ENCODE measurements at places on chromosomes 7 and 10.

GRCh38 chr10:71554671-71555070 lies 158.0 kb downstream of the CDH23 start:
- no peak for DNase-seq

GRCh38 chr10:76504823-76505222 lies 1073.4 kb downstream of the LRMDA start:
- DNase-seq: no peak

DNA sequence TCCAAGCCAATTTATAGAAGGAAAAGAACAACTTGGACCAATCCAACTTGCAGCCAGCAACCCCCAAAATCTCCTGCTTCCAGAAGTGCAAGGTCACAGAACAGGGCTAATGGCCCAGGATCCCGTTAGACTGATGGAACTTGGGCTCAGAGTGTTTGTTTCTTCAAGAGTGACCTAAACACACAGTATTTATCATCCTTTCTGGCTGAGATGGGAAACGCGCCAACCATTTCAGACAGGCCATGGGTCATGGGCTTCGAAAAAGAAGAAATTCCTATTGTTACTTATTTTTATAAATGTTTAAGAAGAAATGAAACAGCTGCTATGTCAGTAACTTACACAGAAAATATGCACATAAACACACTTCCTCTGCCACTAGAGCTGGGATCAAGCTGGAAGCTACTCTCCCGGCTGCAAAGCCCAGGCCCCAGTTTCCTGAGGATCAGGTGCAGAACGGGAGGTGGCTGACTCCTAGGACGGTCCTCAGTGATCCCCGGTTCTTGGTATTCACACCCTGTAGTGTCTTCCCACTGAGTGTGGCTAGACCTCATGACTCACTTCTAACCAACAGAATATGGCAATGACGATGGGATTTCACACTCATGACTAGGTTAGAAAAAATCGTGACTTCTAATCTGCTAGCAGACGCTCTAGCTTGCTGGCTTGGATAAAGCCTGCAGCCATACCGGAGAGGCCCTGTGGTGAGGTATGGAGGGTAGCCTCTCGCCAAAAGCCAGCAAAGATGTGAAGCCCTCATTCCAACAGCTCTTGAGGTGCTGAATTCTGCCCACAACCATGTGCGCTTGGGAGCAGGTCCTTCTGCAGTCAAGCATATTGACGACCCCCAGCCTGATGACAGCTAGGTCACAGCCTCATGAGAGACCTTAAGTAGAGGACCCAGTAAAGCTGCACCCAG lies 60.2 kb downstream of the CHST15 start:
- DNase-seq: no peak

DNA sequence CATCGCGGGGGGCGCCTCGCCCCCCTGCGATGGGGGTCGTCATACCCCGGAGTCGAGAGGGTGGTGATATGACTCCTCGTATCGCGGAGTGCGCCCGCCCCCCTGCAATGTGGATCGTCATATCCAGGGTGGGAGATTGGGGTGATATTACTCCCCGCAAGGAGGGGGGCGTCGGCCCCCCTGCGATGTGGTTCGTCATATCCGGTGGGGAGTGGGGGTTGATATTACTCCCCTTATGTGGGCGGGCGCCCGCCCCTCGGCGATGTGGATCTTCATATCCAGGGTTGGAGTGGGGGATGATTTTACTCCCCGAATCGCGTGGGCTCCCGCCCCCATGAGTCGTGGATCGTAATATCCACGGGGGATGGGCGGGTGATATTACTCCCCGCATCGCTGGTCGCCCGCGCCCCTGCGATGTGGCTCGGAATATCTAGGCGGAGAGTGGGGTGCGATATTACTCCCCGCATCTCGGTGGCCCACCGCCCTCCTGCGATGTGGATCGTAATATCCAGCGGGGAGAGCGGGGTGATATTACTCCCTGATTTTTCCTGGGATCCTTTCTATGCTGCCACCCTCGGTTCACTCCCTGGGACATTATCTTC lies 36.9 kb downstream of the MEIG1 start:
- no peak for DNase-seq

GRCh38 chr10:111127081-111127848 lies 50.4 kb downstream of the ADRA2A start:
- no peak for DNase-seq

- no peak for DNase-seq
Observed at GRCh38 chr7:7104971-7105370, 77.4 kb upstream of the C1GALT1 start.

DNA sequence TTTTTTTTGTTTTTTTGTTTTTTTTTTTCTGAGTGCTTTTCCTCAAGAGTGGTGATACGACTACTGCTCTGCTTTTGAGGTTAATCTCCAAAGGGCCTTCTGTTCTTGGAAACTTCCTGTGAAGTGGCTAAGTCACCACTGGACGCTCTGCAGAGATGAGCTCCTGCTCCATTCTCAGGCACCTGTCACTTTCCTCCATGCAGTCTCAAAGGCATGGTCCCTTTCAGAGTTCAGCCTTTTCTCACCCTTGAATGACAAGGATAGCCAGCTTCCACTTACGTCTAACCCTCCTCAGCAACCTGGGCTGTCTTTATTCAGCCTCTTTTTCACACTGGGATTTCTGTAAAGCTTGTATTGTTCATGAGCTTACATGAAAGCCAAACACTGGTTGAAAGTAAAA lies 65.8 kb downstream of the BMPER start:
- DNase-seq: no peak

DNA sequence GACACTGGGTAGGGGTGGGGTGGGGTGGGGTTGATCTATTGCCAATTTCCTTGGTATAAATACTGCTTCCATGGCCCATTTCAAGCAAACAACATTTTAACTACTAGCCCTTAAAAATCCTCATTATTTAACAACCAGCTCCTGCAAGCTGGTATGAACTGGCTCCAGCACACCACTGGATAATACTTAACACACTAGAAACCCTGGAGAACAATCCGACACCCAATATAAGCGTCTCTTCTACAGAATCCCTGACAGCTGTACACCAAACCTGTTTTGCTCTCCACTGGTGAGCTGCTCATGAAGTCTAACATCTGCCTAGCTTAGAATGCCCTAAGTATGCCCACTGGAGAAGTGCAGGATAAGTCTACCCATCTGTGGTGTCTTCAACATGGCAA lies 116.8 kb downstream of the HIPK2 start:
- no peak for DNase-seq

- no peak for DNase-seq
Observed at GRCh38 chr7:20030915-20031362, 186.2 kb downstream of the MACC1 start.

GRCh38 chr7:102236592-102237287 lies 49.9 kb upstream of the SH2B2 start:
- peak; percentile 8 for DNase-seq

DNA sequence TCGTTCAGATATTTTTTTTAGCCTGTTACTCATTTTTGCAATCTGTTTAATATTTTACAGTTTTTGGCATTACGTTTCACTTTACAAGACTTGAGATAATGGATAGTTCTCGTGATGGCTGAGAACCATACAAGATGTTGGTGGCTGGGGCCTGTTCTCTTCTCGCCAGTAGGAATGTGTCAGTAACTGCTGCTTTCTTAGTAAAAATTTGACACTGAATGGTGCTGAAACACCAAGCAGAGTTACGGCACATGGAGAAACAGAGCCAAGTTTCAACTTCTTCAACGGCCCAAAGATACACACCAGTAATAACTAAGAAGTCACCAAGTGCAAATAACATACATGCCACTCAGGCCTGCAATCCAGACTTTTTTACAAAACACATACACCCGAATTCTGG lies 130.4 kb downstream of the NRP1 start:
- no peak for DNase-seq

- no peak for DNase-seq
Observed at GRCh38 chr7:120054376-120055100, 218.4 kb upstream of the KCND2 start.

DNA sequence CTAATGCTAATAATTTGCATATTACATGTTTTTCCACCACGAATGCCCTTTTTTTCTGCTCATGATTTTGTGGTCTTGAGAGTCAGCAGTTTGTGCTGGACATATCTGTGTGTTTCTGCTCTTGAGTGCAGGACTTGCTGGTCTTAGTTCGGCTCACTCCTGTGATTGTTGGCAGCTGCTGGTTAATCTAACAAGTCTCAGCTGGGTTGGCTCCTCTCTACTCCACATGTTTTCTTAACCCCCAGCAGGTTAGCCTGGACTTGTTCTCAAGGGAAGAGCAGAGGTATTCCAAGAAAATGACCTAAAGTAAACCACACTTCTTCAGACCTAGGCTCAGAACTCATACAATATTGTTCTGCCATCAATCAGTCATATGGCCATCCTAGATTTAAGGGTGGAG lies 1238.9 kb downstream of the XPNPEP1 start:
- DNase-seq: no peak

DNA sequence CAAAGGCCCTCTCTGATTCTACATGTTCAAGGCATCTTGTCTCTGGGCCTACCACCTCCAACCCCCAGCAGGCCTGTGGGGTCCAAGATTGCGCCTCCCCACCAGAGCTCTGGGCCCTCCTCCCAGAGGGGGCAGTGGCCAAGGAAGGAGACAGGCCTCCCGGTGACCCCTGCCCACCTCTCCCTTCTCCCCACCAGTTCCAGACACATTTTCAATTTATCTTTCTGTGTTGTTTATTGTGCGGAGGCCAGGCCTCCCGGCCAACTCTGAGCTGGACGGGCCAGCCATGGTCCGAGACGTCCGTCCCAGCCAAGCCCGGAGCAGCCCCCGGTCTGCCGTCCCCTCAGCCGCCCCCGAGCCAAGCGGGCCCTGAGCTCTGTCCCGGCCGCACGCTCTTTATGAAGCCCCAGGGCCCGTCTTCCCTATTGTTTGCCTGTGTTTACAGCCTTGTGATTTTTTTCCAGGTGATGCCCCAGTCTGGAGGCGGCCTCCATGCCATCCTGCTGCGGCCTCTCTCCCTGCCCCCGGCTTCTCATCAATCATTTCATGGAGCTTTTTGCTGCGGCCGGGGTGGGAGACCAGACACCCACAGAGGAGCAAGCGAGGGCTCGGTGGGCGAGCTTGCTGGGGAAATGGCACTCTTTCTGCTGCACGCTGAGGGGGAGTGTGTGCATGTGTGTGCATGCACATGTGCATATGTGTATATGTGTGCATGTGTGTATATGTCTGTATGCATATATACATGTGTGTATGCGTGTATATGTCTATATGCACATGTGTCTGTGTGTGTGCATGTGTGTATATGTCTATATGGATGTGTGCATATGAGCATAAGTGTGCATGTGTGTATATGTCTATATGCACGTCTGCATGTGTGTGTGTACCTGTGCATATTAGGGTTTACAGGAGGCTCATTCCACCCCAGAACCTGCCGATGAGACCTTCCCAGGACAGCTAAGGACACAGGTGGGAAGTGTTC lies 52.7 kb upstream of the ELN start:
- no peak for DNase-seq

DNA sequence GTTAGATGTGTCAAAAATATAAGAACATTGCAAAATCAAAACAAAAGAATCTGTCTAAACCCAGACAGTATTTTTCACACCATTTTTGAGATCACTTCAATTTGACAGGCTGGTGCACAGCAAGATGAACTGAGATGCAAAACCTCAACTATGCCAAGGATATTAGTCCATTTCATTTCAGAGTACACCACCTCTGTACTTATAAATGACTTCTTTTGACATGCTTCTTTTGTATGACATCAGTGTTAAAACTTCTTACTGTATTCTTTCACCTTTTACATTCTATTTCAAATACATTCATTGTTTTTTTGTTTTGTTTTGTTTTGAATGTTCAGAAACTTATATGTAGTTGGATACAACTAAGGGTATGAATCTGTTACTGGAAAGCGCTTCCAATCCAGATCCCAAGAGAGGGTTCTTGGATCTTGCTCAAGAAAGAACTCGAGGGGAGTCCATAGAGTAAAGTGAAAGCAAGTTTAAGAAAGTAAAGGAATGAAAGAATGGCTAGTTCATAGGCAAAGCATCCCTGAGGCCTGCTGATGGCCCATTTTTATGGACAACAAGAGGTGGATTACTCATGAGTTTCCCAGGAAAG lies 23.5 kb upstream of the GPR141 start:
- no peak for DNase-seq

DNA sequence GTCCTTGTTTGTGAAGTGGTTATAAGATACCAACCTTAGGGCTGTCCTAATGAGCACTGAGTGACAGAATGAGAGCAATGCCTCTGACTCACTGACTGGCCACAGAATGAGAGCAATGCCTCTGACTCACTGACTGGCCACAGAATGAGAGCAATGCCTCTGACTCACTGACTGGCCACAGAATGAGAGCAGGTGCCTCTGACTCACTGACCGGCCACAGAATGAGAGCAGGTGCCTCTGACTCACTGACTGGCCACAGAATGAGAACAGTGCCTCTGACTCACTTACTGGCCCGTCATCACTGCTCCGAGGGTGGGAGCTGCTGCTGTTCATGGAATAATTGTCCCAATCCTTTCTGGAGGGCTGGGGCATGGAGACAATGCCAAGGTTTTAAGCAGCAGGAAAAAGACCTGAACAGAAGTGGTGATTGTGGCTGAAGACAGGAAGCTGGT lies 265.2 kb upstream of the PPP2R2D start:
- DNase-seq: no peak

DNA sequence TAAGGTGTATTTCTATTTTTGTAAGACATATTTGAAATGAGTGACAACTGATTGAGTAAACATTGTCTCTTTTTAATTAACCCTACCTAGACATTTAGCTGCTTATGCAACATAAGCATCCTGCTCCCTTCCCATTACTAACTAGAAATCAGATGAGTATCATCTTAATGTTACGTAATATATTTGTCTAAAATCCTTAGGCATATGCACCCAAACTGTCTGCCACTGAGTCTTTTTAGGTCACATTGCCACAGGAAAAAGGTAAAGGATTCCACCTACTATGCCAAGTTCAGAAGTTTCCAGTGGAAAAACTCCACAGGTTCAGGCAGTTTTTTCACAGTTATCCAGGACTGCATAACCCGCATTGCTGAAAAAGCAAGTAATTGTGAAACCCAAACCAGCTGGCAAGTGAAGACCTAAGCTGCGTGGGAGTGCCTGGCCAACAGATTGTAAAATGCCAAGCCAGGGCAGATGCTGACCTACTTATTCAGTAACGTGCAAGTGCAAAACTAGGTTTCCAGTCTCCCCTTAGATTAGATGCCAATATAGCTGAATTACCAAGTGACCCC lies 983.7 kb downstream of the GATA3 start:
- no peak for DNase-seq

DNA sequence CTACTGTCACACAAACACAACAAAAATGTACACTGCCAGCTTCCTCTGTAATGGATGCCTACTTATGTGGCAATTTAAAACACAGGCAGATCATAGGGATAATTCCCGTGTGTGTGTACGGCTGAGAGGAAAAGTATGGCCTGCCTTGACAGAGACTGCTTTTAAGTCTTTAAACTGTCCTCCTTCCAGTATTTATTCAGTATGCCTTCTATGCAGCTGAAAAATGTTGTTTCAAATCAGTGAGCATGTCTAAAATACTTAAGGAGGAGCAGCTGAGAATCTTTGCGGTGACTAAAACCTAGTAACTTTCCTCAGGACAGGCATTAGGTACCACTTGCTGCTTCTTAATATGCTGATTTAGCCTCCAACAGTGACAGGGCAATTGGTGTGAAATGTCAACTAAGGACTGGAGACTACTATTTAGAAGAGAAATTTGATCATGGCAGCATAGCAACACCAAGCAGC lies 126.3 kb downstream of the CACNA2D1 start:
- DNase-seq: no peak

- no peak for DNase-seq
Observed at GRCh38 chr7:18693816-18694215, 198.3 kb downstream of the HDAC9 start.
